Sigmoid colon (tissue), 7 donors: ENCODE measurements at places on chromosomes 1 and 21. TPM values are rescaled to one million over a fixed set of nuclear protein-coding genes. Genes with fewer than 3 reads are reported as not detected.

DNA sequence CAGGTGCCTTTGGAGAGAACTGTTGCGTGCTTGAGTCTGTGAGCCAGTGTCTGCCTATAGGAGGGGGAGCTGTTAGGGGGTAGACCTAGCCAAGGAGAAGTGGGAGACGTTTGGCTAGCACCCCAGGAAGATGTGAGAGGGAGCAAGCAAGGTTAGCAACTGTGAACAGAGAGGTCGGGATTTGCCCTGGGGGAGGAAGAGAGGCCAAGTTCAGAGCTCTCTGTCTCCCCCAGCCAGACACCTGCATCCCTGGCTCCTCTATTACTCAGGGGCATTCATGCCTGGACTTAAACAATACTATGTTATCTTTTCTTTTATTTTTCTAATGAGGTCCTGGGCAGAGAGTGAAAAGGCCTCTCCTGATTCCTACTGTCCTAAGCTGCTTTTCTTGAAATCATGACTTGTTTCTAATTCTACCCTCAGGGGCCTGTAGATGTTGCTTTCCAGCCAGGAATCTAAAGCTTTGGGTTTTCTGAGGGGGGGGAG, 2.4 kb downstream of the BTG2 start:
- DNase-seq: no peak

DNA sequence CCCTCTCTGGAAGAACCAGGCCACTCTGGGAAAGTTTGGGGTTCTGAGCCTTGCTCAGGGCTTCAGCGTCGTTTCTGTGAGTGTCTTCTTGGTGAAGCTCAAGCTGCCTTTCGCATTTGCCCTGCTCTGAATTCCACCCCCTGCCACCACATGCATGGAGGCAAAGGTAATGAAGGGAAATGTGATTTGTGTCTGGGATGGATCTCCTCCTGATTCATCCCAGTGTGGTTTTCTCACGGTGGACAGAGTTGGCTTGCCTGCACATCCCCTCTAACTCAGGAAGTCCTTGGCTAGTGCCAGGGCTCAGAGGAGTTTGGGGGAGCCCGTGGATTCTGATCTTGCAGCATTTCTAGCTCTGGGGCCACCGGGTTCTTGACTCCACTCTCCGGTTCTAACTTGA, 173.6 kb upstream of the RAB4A start:
- DNase-seq: peak; percentile 43

The ABCD3 gene
- total RNA-seq: 22.8 TPM

DNA sequence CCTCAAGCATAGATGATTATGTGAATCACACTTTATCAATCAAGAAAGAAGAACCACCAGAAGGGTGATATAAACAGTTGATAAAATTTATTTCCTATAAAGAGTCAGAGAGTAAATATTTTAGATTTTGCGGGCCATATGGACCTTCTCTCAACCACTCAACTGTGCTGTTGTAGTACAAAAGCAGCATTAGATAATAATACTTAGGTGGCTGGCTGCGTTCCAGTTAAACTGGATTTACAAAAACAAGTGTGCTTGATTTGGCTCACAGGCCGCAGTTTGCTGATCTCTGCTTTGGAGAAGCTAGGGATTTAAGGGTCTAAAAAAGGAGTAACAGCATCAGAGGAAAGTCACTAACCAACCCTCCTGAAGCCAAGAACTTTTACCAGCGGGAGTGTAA, 1406.0 kb downstream of the KCNT2 start:
- DNase-seq: no peak

The PDPN gene
- 14.1 TPM for total RNA-seq

- DNase-seq: no peak
Measured at GRCh38 chr1:156668801-156669637, 8.2 kb downstream of the NES start.

- DNase-seq: no peak
Measured at GRCh38 chr1:88394958-88395357, 289.1 kb upstream of the PKN2 start.

DNA sequence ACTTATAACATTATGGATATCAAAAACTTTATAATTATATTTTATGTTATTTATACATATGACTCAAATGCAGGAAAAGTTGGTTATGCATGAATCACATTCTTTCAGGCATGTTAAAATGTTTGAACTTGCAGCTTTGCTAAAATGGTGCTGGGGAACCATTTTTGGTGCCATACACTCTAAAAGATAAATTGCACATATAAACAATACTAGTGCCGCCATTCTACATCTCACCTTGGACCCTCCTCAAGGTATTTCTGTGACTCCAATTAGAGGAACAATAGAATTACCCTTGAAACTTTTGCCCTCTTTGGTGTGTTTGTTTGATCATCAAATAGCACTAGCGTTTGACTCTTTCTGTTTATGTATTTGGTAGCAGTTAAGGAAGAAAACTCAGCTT, 997 bp downstream of the PRKACB start:
- no peak for DNase-seq

The EYA3 gene
- 7.9 TPM for total RNA-seq

- no peak for DNase-seq
Measured at GRCh38 chr21:37582590-37582989, 216.0 kb downstream of the DYRK1A start.

GRCh38 chr1:201190005-201190404, 619 bp upstream of the IGFN1 start:
- no peak for DNase-seq
